Esophagus squamous epithelium (tissue), 5 donors: ENCODE measurements at places on chromosomes 2 and 18.

DNA sequence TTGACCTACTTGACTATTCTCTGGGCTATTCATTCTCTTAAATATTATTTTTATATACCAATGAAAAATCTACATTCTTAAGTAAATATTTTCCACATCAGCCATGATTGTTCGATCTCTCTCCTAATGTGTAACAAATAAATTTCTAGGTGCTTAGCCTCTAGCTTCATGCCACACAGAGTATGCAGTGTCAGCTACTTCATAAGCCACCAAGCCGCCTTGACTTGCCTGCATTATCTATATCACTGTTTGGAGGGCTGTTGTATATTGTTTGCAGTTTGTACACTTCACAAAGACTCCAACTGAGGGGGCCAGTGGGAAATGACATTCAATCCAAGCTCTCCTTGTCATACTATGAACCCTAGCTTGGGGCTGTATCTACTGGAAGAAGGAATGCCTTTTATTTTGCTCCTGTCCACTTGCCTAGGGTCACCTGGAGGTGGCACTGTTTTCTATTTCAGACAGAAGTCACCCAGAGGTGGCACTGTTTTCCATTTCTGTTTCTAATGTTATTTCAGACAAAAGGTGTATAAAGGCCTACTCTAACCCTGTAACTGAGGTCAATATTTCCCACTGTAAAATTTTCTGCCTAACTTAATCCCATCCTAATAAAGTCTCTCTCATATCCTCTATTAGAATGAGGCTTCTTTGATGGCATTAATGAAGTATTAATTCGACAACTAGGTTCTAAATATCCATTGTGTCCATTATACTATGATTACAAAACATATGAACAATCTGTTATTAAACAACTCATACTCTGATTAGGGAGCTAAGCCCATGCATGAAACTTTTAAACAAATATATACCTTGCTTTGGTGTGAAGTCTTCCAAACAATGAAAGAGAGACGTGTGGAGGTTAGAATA lies 36.4 kb downstream of the COL5A2 start:
- H3K4me3 ChIP-seq: no peak overlapping the region
- DNase-seq: no peak
- no peaks in the 10 kb centered on the region for H3K4me1 ChIP-seq
- H3K36me3 ChIP-seq: no peaks in the 10 kb centered on the region
- no peak overlapping the region for H3K27ac ChIP-seq
- no peaks in the 10 kb centered on the region for H3K27me3 ChIP-seq

GRCh38 chr2:108354136-108354535 lies 23.6 kb upstream of the SULT1C4 start:
- H3K4me3 ChIP-seq: no peak overlapping the region
- no peaks in the 10 kb centered on the region for H3K27me3 ChIP-seq
- H3K36me3 ChIP-seq: no peaks in the 10 kb centered on the region
- DNase-seq: no peak
- no peak overlapping the region for H3K27ac ChIP-seq

GRCh38 chr2:99780276-99780675 lies 290.5 kb upstream of the REV1 start:
- H3K27me3 ChIP-seq: no peaks in the 10 kb centered on the region
- DNase-seq: no peak
- no peak overlapping the region for H3K27ac ChIP-seq
- H3K4me3 ChIP-seq: no peak overlapping the region
- no peaks in the 10 kb centered on the region for H3K4me1 ChIP-seq

GRCh38 chr2:43110442-43110871 lies 115.9 kb downstream of the ZFP36L2 start:
- no peak overlapping the region for H3K4me3 ChIP-seq
- DNase-seq: no peak

DNA sequence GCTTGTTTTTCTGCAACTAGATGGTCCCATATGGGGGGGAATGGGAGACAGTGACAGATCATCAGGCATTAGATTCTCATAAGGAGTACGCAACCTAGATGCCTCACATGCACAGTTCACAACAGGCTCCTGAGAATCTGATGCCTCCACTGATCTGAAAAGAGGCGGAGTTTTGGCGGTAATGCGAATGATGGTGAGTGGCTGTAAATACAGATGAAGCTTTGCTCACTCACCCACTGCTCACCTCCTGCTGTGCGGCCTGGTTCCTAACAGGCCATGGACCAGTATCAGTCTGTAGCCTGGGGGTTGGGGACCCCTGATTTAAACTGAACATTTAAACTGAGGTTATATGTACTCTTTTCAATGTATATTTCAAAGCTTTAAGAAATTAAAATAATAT lies 40.7 kb downstream of the SOS1 start:
- H3K36me3 ChIP-seq: no peaks in the 10 kb centered on the region
- H3K4me1 ChIP-seq: no peaks in the 10 kb centered on the region
- H3K27me3 ChIP-seq: no peaks in the 10 kb centered on the region
- no peak overlapping the region for H3K27ac ChIP-seq

DNA sequence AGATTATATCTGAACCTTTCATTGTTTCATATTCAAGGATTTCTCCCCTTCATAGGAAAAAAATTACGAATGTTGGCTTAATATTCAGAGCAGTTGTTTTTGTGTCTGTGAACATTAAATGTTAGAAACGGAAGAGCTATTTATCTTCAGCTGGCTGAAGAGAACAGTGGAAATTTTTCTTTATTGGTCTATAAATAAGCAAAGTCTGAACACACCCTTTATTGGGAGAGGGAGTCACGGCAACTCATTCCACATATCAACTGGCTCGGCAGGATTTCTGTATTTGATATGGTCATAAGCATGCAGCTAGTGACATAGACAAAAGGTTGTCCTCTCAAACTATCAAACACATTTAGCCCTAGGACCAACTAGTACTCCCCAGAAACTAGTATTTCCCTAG lies 468.4 kb upstream of the HNRNPA3 start:
- no peak overlapping the region for H3K4me3 ChIP-seq
- H3K36me3 ChIP-seq: no peaks in the 10 kb centered on the region
- no peak for DNase-seq
- H3K4me1 ChIP-seq: no peaks in the 10 kb centered on the region
- H3K27ac ChIP-seq: no peak overlapping the region

- no peak overlapping the region for H3K27ac ChIP-seq
- no peak overlapping the region for H3K4me3 ChIP-seq
- no peak for DNase-seq
Measured at GRCh38 chr2:190961918-190962487, 52.0 kb downstream of the STAT1 start.

GRCh38 chr2:198692907-198693510 lies 764.7 kb downstream of the SATB2 start:
- no peak overlapping the region for H3K27ac ChIP-seq
- no peaks in the 10 kb centered on the region for H3K36me3 ChIP-seq
- H3K4me3 ChIP-seq: no peak overlapping the region
- no peaks in the 10 kb centered on the region for H3K4me1 ChIP-seq

DNA sequence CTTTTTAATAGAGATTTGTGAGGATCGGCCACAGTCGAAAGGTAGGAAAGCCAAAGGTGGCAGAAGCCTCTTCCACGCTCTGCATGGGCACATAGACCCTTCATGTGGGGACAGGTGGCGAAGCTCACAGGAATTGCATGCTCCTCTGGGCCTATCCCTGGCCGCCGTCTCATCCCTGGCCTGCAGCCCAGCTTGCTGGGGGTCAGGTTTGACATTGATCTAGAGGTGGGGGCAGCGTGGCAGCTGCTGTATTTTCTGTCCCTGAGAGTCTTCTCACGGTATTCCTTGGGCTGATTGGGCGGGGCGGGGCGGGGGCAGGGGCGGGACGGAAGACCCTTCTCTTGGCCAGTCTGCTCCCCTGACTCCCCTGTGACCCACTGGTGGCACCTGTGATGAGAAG lies 48.9 kb downstream of the STK25 start:
- H3K27ac ChIP-seq: no peak overlapping the region
- no peaks in the 10 kb centered on the region for H3K36me3 ChIP-seq
- H3K4me3 ChIP-seq: no peak overlapping the region
- no peaks in the 10 kb centered on the region for H3K27me3 ChIP-seq
- no peak for DNase-seq
- H3K4me1 ChIP-seq: no peaks in the 10 kb centered on the region

- peaks cover 2% of the 10 kb centered on the region for H3K4me1 ChIP-seq
- peaks cover 61% of the 10 kb centered on the region for H3K27me3 ChIP-seq
- no peak for DNase-seq
- H3K4me3 ChIP-seq: no peak overlapping the region
- no peaks in the 10 kb centered on the region for H3K36me3 ChIP-seq
- H3K27ac ChIP-seq: no peak overlapping the region
Measured at GRCh38 chr2:30753630-30754029, 53.6 kb downstream of the CAPN13 start.

DNA sequence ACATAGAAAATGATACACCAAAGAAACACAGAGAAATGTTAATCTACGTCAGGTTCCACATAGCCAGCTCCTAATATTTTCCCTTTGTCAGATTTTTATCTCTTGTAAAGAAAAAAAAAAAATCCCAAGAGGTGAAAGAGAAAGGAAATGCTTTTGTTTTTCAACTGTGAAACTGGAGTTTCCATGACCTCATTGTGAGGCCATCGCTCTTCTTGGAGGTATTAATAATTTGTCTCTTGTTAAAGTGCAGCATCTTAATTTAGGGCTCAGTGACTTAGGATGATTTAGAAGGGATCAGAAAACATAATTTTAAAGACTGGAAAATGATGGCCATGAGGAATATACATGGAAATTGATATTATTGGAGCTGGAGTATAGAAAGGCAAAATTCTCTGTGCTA lies 21.7 kb downstream of the ARHGAP28 start:
- H3K27me3 ChIP-seq: no peaks in the 10 kb centered on the region
- DNase-seq: no peak
- H3K4me3 ChIP-seq: no peak overlapping the region
- H3K36me3 ChIP-seq: no peaks in the 10 kb centered on the region

DNA sequence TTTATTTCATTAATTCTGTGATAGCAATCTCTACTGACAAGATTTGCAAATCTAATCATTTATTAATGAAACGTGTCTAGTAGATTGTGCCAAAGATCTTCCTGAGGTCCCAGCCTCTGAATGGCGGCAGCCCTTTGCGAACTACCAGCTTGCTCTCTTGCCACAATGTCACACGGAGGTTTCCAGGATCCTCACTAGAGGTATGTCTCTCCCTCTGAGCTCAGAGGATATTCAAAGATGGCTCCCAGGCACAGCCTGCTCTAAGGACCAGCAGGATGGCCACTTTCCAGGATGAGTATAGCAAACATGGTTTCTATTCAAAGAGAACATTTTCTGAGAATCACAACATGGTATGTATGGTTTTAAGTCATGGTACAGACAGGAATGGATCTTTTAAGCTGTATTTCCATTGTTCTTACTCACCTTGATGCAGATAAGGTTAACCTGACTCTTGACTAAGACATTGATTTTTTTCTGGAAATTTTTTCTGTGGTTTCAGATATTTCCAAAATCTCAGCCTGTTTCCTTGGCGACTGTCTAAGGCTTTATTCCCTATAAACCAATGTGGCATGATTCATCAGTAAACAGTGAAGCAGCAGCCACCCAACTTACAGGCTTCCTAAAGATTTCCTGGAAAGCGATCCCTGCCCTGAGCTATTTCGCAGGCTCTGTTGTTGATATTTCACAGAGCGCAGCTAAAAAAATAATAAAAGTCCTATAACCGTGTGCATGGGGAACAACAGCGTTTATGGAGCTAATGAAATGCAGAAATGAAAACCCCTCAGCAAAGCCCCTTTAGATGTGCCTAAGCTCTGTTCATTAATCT lies 54.1 kb upstream of the KLF7 start:
- H3K4me3 ChIP-seq: no peak overlapping the region
- no peaks in the 10 kb centered on the region for H3K36me3 ChIP-seq
- H3K27me3 ChIP-seq: no peaks in the 10 kb centered on the region
- no peaks in the 10 kb centered on the region for H3K4me1 ChIP-seq
- no peak overlapping the region for H3K27ac ChIP-seq

- no peak for DNase-seq
- no peaks in the 10 kb centered on the region for H3K4me1 ChIP-seq
- H3K27me3 ChIP-seq: no peaks in the 10 kb centered on the region
- no peak overlapping the region for H3K4me3 ChIP-seq
- H3K36me3 ChIP-seq: peaks cover 74% of the 10 kb centered on the region
- H3K27ac ChIP-seq: no peak overlapping the region
Measured at GRCh38 chr2:161208527-161209139, 48.4 kb downstream of the TANK start.

GRCh38 chr18:22544626-22545025 lies 126.9 kb upstream of the CTAGE1 start:
- H3K36me3 ChIP-seq: no peaks in the 10 kb centered on the region
- DNase-seq: no peak
- H3K27me3 ChIP-seq: no peaks in the 10 kb centered on the region
- no peak overlapping the region for H3K4me3 ChIP-seq

GRCh38 chr2:32723467-32724079 lies 95.7 kb downstream of the TTC27 start:
- no peak for DNase-seq
- peaks cover 23% of the 10 kb centered on the region for H3K36me3 ChIP-seq
- no peak overlapping the region for H3K27ac ChIP-seq
- no peaks in the 10 kb centered on the region for H3K4me1 ChIP-seq
- H3K4me3 ChIP-seq: no peak overlapping the region

- no peak for DNase-seq
- H3K36me3 ChIP-seq: no peaks in the 10 kb centered on the region
- no peak overlapping the region for H3K27ac ChIP-seq
- no peaks in the 10 kb centered on the region for H3K27me3 ChIP-seq
Measured at GRCh38 chr2:75954761-75955160, 244.0 kb upstream of the GCFC2 start.

- H3K4me3 ChIP-seq: no peak overlapping the region
- no peak overlapping the region for H3K27ac ChIP-seq
- no peaks in the 10 kb centered on the region for H3K27me3 ChIP-seq
- no peaks in the 10 kb centered on the region for H3K4me1 ChIP-seq
- no peaks in the 10 kb centered on the region for H3K36me3 ChIP-seq
- DNase-seq: no peak
Measured at GRCh38 chr2:75010571-75010970, 52.1 kb downstream of the POLE4 start.

- no peak overlapping the region for H3K4me3 ChIP-seq
- H3K27ac ChIP-seq: no peak overlapping the region
- no peaks in the 10 kb centered on the region for H3K36me3 ChIP-seq
- peaks cover 15% of the 10 kb centered on the region for H3K4me1 ChIP-seq
- no peaks in the 10 kb centered on the region for H3K27me3 ChIP-seq
- no peak for DNase-seq
Measured at GRCh38 chr2:43013821-43014345, 212.5 kb downstream of the ZFP36L2 start.

GRCh38 chr2:74334931-74335333 lies 8.3 kb downstream of the SLC4A5 start:
- H3K27ac ChIP-seq: no peak overlapping the region
- H3K4me1 ChIP-seq: no peaks in the 10 kb centered on the region
- DNase-seq: peak; percentile 2
- H3K36me3 ChIP-seq: no peaks in the 10 kb centered on the region
- no peak overlapping the region for H3K4me3 ChIP-seq

DNA sequence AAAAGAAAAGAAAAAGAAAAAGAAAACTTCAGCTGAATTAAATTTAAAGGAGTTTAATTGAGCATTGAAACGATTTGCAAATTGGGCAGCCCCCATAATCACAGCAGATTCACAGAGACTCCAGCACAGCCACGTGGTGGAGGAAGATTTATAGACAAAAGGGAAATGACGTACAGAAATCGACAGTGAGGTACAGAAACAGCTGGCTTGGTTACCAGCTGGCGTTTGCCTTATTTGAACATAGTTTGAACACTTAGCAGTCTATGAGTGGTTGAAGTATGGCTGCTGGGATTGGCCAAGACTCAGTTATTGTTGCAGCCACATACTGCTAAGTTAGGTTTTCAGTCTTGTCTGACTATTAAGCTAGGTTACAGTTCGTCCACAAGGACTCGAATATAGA lies 312.2 kb upstream of the SLC14A2 start:
- H3K4me1 ChIP-seq: no peaks in the 10 kb centered on the region
- DNase-seq: no peak
- H3K4me3 ChIP-seq: no peak overlapping the region
- no peak overlapping the region for H3K27ac ChIP-seq
